ENCODE measurements at places on chromosomes 2 and 18. TPM values are rescaled to one million over a fixed set of nuclear protein-coding genes. Genes with fewer than 3 reads are reported as not detected.

CCDC141 gene
- total RNA-seq: not detected

PEX13 gene
- 18.5 TPM for total RNA-seq

GPBAR1 gene
- 0.16 TPM for total RNA-seq

FKBP7 gene
- total RNA-seq: 8.4 TPM

RGPD3 gene
- 0.20 TPM for total RNA-seq

CTLA4 gene
- total RNA-seq: not detected

SLC5A7 gene
- total RNA-seq: not detected

DNA sequence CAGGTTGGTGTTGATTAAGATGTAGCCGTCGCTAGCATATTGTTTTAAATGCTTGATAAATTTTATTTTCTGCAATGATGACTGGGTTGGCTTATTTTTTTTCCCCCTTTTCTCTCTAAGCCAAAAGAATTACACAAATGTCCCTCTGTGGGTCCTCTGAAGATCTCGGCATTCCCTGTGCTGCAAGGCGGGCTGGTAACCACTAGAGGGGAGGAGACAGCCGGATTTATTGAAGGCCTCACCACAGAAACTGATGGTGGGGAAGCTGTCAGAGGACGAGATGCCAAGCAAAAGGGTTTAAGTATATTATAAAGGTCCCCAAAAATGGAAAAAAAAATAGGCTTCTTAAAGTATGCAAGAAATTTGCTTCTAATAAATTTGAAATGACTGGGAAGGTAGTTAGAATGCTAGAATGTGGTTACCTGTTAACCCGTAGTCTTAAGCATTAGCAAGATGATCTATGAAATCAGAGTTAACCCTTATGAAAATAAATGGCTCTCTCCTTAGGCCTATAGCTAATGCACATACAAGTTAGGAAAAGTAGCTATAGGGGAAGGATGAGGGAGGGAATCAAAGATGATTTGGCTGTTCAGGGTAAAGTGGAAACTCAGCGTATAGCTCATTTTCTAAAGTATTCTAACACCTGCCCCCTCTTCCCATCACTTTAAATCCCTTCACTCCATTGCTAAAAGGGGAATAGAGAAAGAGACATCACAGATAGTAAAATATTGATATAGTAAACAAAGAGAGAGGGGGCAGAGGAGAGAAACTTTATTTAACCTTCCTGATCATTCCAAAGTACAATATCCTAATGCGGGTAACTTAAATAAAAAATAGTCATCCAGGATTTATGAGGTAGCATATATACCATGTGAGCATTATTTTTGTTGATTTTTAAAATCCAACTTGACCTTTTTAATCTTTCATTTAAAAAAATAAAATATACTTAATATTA lies 894.5 kb upstream of the POU3F3 start:
- peak; percentile 50 for DNase-seq

DNA sequence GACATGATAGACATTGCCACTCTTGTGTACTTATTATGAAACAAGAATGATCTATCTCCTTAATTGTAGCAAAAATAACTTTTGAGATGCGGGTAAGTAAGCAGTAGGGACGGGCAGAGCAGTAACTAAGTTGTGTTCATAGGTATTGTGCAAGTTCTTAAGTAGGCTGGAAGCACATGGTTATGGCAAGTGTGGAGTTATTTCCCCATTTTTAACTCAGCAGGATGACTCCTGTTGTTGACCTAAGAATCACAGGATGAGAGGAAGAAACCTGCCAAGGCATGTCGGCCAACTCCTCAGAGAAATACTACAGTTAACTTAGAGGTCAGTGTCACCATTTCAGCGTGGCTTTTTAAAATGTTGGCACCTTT lies 51.1 kb upstream of the FN1 start:
- DNase-seq: peak; percentile 85

- DNase-seq: peak; percentile 26
These were observed 32.7 kb upstream of the AFTPH start for GRCh38 chr2:64491426-64491825.

- no peak for DNase-seq
These were observed 14.6 kb downstream of the CIB4 start for GRCh38 chr2:26626606-26627005.

DNA sequence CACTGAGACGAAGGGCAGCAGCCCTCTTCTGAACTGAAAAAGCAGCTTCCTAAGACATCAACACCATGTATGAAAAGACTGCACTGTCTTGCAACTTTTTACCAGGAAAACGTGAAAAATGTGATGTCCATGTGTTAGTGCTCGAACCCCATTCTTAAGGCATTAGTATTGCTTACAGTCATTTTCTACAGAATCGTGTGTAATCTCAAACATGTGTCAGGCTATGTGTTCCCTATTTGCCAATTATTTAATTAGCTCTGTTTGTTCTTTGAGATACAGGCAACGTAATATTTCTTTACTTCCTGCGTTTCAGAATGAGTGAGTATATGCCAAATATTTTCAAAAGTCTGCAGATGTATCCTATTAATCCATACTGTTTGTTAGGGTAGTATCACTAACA lies 307.7 kb upstream of the CCDC68 start:
- no peak for DNase-seq

DNA sequence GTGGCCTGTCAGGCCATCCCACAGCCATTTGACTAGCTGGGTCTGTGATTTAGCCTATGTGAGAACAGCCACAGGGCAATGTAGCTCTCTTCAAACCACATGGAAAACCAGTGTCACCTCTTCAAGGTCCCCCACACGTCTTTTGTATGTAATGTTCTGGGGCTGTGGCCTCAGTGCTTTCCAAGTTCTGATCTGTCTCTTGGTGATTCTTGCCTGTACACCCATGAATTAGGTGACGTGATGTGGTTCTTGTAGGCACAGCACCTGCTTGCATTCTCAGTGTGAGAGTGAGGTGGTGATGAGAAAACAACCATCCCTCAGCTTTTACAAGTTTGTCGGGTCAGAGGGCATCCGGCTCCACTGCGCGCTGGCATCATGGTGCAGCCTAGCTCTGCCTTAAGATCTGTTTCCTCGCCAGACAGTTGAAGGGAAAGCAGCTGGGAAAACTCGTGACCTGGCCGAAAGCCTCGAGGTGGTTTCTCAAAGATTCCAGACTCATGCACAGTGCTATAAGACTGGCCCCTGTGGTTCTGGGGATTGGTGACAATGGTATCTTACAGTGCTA lies 125.8 kb downstream of the TANC1 start:
- no peak for DNase-seq

DNA sequence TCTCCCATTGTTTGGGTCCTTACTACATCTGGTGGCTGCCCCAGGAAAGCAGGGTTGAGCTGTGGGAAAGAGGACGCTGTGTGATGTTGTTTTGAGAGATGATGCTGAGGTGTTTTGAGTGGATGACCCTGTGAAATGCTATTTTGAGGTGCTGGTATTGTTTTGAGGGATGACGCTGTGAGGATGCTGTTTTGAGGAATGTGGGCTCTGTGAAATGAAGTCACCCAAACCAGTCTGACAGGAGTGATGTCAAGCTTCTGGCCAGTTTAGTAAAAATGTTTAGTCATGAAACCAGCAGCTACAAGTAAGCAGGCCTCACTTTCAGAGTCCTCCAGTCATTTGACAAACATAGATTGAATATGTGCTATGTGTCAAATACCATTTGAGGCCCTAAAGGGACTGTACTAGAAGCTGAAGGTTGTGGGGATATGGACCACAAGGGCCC lies 16.1 kb upstream of the PUM2 start:
- DNase-seq: no peak

DNA sequence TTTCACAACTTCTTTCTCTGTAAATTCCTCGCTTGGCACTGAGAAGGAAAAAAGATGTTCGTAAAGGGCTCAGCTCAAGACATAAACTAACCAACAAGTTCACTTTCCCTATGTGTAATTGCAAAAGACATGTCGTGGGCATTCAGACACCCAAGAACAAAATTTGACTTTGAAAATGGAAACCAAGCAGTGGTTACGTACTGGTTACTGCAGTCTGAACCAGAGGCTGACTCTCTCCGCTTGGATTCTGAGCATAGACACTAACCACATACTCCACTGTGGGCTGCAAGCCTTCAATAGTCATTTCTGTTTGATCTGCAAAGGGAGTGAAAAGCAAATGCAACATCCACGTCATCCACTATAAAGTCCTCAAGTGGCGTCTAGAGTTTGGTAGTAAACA lies 53.9 kb downstream of the FN1 start:
- no peak for DNase-seq

DNA sequence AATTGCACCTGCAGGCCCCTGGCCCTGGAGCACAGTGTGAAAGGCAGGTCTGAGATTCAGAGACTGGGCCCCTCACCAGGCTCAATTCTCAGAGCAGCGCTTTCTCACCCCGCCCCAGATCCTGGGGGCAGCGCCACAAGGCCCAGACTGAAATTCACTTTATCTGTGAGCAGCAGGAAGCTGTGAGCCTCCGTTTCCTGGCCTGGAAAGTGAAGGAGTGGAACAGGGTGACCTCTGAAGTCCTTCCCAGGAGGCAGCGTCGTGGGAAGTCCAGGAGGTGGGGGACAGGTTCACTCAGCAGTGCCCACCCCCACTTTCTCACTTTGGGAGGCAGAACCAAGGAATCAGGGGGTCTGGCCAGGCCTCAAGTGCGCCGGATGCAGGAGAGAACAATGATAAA lies 235.4 kb downstream of the NDUFA10 start:
- DNase-seq: no peak

GRCh38 chr2:199057936-199058335 lies 399.8 kb downstream of the SATB2 start:
- DNase-seq: no peak

- no peak for DNase-seq
These were observed 62.0 kb upstream of the MGAT5 start for GRCh38 chr2:134191835-134192234.

DNA sequence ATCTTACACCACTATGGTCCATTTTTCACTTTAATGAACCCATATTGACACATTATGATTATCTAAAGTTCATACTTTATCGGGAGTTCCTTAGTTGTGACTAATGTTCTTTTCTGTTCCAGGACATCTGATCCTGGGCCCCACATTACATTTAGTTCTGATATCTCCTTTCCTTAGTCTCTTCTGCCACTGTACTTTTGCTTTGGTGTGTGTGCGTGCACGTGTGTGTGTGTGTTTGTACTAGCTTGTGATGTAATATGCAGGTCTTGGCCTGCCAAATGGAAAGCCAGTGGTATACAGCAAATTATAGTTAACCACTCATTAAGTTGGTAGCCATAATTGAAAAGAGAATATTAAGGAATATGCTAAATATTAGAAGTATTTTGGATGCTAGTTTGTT lies 88.0 kb downstream of the CDC42EP3 start:
- no peak for DNase-seq

DNA sequence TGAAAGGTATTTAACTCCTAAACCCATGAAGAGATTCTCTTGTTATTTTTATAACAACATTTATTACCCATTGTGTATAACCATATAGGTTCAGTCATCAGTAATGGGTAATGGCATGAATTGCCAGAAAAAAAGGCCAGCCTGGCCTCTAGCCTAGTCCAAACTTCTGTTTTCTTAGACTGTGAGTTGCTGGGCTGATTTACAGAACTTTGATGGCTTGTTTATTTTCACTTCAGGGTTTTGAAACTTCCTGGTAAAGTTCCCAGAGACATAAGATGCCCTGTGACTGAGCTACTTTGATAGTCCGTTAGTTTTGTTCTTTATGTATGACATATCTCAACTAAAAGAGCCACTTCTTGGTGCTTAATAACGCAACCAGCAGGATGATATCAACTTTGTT lies 164.8 kb downstream of the METTL4 start:
- peak; percentile 74 for DNase-seq

DNA sequence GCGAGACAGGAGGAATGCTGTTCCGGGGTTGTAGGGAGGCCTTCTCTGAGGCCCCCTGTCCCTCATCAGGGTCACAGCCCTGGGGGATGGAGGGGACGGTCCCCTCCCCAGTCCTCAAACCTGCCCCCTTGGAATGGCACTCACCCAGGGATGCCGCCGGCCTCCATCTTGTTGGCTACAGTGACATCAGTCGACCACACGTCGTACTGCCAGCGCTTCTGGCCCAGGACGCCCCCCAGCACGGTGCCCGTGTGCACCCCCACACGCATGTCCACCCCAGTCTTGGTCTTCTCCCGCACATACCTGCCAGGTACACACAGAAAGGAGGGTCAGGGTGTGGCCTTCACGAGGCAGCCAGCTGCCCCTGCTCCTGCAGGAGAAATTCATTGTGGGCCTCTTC lies 46.5 kb downstream of the CENPO start:
- no peak for DNase-seq

DNA sequence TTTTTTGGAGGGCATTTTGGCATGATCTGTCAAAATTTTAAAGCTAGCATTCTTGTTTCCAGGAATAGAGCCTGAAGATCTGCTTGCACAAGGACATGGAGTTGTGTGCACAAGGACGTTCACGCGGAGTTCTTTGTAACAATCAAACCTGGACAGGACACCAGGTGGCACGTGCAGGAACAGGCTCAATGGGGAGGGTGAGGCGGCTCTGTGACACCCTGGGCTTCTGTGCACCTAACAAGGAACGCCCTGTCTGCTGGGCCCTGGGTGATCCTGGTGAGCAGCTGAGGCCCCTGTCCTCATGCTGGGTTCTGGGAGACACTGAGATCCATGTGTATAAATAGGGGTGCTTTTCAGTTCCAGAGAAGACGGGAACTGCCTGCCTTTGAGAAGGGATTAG lies 93.1 kb upstream of the PXDN start:
- no peak for DNase-seq

GRCh38 chr2:230972046-230972445 lies 23.9 kb upstream of the SPATA3 start:
- DNase-seq: no peak

DNA sequence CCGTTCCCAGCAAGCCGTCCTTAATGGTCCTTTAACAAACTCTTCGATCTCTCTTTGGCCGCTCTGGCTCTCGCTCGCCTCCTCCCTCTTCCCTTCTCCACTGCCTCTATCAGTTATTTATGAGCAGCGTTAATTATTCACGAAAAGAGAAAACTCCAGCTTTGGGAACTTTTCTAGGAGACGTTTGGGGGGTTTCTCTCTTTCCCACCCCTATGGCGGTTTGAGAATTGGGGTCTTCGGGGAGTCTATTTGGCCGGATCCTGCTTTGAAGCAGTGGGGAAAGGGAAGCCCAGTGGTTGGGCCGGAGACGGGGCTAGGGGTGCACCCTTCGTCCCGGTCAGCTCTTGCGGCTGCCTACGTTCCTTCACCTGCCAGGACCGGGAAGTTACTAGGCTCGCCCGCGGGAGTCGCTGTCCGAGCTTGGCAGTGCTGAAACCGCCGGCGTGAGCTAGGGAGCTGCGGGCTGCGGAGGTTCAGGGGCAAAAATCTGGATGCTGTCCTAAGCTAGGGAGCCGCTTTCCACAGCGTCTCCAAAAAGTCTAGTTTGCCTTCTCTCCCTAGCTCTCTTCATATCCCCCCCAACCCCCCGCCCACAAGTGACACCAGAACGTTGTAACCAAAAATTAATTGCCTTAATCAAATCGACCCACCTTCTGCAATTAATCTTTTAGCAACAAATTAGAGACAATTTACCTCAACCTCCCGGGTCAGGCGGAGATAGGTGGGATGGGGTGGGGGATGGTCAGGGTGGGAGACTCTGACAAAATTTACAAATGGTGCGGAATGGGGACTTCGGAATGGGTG lies 8.9 kb upstream of the SKOR2 start:
- DNase-seq: peak; percentile 42

Measured in MCF 10A (cell line).